Activated CD4-positive, CD25-positive, alpha-beta regulatory T cell treated with anti-CD3 and anti-CD28 coated beads, Interleukin-2, amount 50 U/mL, for 16 hours (primary cell): ENCODE measurements at places on chromosomes 3 and 15.

GRCh38 chr3:26474706-26475105 is 147.9 kb upstream of the LRRC3B start:
- DNase-seq = no peak

GRCh38 chr3:43907508-43907858 is 216.7 kb downstream of the ABHD5 start:
- DNase-seq = no peak

DNA sequence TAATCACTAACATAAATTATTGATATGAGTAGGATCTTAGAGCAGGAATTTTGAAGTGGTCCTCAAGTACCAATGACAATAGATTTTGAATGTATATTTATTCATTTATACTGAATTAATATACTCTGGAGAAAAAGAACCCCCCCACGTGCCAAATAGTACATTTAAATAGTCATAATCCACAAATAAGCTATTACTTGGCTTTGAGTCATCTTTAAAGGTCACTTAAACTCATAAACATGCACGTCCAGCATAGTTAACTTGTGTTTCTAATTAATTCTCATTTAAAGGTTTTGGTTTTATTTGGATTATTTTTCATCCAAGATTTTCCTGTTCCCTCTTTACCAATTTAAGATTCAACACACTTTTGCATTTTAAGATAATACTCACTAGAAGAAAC is 35.1 kb downstream of the FGF7 start:
- no peak for DNase-seq

- no peak for DNase-seq
Measured at GRCh38 chr3:156297582-156297981, 177.2 kb downstream of the KCNAB1 start.

DNA sequence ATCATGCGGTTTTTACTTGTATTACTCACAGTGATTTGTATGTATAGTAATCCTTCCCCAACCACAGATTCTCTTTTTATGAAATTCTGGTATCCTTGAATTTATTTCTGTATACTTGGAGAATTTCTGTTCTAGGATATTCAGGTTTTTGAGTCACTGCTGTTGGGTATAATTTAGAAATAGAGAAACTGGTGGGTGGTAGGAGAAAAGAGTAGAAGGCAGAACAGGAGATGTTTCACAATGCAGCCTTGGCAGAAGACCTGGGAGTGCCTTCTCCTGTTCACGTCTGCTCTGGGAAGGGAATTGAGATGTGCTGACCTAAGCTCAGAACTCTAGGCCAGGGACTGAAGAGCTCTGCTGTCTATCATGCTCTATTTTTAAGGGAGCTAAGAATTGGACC is 193.6 kb downstream of the EPHB1 start:
- DNase-seq = no peak

- DNase-seq = no peak
Measured at GRCh38 chr3:188309437-188310269, 155.7 kb downstream of the LPP start.

- DNase-seq = no peak
Measured at GRCh38 chr3:51942603-51943450, 664 bp downstream of the PARP3 start.

- no peak for DNase-seq
Measured at GRCh38 chr3:14389716-14390115, 12.7 kb upstream of the SLC6A6 start.

- no peak for DNase-seq
Measured at GRCh38 chr3:120894316-120895057, 13.5 kb upstream of the STXBP5L start.

- no peak for DNase-seq
Measured at GRCh38 chr3:146249921-146250320, 984 bp downstream of the PLSCR4 start.

DNA sequence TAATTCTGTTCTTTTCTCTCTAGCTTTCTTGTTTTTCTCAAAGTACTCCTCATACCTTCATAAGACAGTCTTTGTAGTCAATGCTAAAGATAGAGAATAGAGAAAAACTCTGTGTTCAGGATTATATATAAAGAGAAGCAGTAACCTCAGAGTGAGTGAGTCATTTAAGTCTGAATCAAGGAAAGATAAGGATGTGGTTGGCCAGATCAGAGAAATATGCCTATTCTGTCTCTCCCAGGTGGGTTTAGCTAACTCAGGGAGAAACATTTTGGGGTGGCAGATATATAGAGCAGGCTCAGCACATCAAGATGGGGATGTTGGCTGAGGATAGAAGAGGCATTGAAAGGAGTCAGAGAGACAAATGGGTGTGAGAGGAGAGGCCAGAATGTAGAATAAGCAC is 31.4 kb downstream of the GTF2E1 start:
- DNase-seq = no peak

GRCh38 chr3:114686621-114687020 is 392.8 kb downstream of the TIGIT start:
- DNase-seq = no peak
